ENCODE measurements at places on chromosomes 4 and X.

- no peak for DNase-seq
These were observed 82.9 kb downstream of the LAS1L start for GRCh38 chrX:65451663-65452062.

GRCh38 chr4:113646442-113646822, 115.1 kb downstream of the CAMK2D start:
- DNase-seq, result no peak

- DNase-seq, result no peak
These were observed 103.6 kb downstream of the GNL3L start for GRCh38 chrX:54633641-54634040.

GRCh38 chr4:7937006-7937405, 2.7 kb downstream of the AFAP1 start:
- DNase-seq, result no peak

DNA sequence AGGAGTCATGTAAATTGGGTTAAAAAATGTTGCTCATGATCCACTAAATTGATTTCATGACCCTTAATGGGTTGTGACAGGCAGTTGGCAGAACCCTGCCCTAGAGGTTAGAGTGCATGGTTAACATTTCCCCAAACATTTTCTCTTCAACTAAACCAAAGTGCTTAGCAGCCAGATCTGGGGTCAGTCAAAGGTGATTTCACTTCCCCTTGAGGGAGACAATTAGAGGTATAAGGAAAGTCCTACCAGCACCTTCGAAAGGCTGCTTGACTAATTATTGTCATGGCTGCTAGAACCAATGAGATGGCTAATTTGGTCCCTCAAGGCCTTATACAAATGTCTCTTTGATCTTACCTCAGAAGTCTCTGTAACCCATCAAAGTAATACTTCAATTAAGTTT, 30.9 kb upstream of the INTS6L start:
- DNase-seq, result no peak

GRCh38 chr4:100164808-100165760, 25.2 kb downstream of the DDIT4L start:
- DNase-seq, result no peak
